ENCODE measurements at places on chromosomes 4 and X.
A peak's percentile ranks its signal among the peaks of the same experiment; 100 is the strongest.

- no peak for DNase-seq
Measured at GRCh38 chrX:104712515-104712914, 146.5 kb downstream of the IL1RAPL2 start.

- peak; percentile 46 for DNase-seq
Measured at GRCh38 chr4:3044870-3045819, 29.2 kb downstream of the HTT-AS start.

- DNase-seq = no peak
Measured at GRCh38 chr4:101083131-101083530, 264.2 kb downstream of the PPP3CA start.

DNA sequence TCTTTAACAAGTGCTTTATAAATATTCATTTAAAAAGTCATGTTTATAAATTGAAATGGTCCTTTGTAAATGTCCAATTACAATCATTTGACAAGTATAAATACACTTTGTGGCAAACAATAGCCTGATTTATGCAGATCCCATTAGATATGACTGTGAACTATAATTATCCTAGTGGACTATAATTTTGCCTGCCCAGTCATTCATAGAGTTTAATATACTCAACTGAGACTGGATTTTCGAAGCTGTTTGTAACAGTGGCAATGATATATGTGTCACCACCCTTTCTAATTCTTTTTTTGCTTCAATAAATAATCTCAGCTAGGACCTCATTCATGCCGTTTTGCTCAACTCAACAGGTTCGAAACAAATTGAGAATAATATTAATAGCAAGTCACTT lies 732.0 kb downstream of the PCDH18 start:
- DNase-seq = no peak

GRCh38 chr4:2373532-2373931 lies 44.9 kb downstream of the ZFYVE28 start:
- DNase-seq = no peak

DNA sequence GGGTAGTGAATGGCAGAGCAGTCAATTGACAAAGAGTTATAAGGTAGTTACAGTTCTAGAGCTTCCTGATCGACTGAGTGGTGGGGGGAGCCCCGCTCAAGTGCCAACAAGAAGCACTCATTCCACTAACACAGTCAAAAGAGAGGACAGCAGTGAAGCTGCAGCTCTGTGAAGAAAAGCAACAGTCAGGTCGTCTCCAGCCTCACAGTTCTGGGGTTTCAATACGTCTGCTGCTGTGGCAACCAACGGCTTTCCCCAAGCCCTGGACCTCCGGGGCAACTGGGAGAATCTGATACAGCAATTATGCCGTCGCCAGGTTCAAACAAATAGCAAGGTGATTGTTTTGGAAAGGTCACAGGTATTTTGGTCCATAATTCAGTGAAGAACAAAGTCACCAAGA lies 30.8 kb downstream of the GPM6B start:
- no peak for DNase-seq

GRCh38 chrX:133380711-133381619 lies 34.3 kb downstream of the GPC4 start:
- no peak for DNase-seq

DNA sequence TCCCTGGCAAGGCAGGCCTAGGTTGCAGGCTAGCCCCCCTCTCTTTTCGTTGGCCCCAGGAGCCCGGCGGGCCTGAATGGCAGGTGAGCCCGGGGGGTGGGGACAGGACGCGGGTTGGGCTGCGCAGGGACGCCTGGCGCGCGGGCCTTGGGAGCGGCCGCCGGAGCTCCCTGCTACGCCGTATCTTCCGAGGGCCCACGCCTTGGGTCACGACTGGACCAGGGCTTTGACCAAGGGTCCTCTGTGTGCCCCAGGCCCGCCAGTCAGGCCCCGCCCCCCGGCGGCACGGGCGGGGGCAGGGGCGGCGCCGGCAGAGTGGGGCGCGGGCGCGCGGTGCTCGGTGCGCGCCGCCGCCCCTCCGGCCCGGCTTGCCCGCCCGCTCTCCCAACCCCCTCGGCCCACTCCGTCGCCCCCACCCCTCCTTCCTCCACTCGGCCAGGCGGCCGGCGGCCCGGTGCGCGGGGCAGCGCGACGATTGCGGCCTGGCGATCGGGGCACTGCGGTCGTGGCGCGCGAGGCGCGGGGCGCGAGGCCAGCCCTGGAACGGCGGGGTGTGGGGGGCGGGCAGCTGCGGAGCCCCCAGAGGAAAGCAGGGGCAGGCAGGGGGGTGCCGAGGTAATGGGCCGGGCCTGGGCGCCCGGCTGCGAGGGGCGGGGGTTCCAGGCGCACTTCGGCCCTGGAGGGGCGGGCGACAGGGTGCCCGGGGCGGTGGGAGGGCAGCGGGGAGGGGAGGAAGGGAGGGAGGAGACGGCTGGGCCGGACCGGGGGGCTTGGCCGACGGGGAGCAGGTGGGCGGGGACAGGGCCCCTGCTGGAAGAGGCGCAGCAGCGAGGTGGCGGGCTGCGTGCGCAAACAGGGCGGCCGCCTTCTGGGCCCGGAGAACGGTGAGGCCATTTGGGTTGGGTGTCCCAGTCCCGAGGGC lies at the start of gene PRRG3:
Gene PRRG3 (plus strand): TSS at position 798 of the 922 bp plus-strand sequence. CDS start 3,357 bp downstream, outside the sequence.
- DNase-seq = no peak

- no peak for DNase-seq
Measured at GRCh38 chr4:147794314-147794680, 62.4 kb downstream of the ARHGAP10 start.

GRCh38 chr4:188372058-188372457 lies 232.8 kb downstream of the TRIML1 start:
- DNase-seq = no peak

GRCh38 chr4:15558561-15558960 lies 88.9 kb downstream of the CC2D2A start:
- DNase-seq = no peak

DNA sequence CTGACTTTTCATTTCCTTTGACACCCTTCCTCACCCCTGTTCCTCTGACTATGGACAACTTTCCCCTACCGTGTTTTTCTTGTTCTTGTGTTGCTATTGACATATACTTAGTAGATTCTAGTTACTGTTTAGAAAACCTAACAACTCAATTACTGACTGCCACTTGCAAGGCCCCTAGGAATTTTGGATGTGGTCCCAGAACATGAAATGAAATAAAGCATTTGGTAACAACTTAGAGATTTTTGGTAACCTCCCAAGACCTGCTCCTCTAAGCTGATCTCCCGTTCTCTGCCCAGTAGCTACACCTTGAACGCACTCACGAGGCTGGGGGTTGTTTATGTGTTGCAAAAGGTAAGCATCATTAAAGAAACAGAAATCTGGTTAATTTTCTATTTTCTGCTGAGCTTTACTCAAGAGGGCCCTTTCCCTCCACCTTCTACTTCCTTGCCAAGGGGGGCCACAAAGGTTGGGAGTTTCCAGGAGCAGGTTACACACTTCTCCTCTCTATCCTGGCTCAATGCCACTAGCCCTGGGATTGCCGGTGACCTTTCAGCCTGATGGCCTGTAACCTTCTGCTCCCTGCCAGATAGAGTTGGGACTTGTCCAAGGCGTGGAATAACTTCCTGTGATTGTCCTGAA lies 20.5 kb downstream of the GAB3 start:
- DNase-seq = no peak

DNA sequence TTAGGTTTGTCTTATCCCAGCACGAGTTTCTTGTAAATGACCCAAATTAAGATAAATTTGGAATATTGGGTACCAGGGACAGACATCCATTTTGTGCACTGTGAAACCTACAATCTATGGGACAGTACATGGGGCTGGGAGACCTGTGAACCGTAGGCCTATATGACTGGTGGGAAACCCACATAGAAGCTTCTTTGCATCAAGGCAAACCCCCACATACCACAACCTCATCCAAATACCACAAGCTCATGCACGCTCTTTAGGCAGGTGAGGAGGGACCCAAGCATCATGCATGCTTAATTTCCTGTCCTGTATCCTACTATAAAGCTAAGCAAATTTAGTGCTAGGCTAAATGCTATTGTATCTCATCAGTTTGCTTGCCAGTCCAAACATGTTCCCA lies 47.8 kb downstream of the NIPAL1 start:
- DNase-seq = no peak

GRCh38 chr4:101790521-101791181 lies at the start of gene BANK1:
Gene BANK1, plus strand, starts transcription at chr4:101790730. Its CDS starts 151 bp downstream, at chr4:101790881.
- DNase-seq = peak; percentile 6

GRCh38 chr4:145281224-145281623 lies 100.8 kb upstream of the OTUD4 start:
- no peak for DNase-seq

DNA sequence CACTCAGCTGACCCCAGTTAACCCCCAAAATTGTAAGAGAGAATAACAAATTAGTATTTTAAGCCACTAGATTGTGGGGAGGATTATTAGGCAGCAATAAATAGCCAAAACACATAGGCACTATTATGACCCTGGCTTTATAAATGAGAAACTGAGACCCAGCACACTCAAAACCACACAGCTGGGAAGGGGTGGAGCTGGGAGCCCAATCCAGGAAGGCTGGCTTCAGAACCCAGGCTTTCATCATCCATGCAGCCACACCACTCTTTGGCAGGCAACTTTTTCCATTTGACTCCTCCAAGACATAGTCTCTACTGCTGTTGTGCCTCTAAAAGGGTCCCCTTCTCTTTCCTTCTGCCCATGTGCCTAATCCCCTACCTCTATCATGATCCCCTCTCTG lies 253.8 kb downstream of the DHX15 start:
- no peak for DNase-seq

GRCh38 chr4:55822329-55822728 lies 2.7 kb downstream of the EXOC1L start:
- DNase-seq = no peak

- DNase-seq = no peak
Measured at GRCh38 chr4:158161551-158162354, 11.1 kb downstream of the GASK1B start.

DNA sequence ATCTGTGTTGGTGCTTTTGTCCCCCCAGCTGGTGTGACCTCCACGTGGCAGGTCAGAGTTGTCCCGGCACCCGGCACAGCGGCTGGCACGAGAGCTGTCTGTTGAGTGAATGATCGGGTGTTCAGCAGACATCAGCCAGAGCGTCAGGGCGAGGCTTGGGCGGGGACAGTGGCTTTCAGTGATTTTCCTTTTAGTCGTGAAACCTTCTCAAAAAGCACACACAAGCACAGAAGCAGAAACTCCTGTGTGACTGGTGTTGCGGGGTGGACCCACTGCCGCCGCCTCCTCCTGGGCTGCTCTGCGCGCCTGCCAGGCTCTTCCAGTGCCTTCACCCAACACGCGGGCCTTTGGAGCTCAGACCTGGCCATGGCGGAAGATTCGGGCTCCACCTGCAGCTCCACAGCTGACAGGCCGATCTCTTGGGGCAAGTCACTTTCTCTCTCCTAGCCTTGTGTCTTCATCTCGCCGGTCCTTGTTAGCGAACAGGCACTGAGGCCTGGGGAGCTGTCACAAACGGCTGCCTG lies 51.4 kb upstream of the HGFAC start:
- no peak for DNase-seq

GRCh38 chr4:128913228-128913627 lies 103.7 kb downstream of the JADE1 start:
- no peak for DNase-seq

DNA sequence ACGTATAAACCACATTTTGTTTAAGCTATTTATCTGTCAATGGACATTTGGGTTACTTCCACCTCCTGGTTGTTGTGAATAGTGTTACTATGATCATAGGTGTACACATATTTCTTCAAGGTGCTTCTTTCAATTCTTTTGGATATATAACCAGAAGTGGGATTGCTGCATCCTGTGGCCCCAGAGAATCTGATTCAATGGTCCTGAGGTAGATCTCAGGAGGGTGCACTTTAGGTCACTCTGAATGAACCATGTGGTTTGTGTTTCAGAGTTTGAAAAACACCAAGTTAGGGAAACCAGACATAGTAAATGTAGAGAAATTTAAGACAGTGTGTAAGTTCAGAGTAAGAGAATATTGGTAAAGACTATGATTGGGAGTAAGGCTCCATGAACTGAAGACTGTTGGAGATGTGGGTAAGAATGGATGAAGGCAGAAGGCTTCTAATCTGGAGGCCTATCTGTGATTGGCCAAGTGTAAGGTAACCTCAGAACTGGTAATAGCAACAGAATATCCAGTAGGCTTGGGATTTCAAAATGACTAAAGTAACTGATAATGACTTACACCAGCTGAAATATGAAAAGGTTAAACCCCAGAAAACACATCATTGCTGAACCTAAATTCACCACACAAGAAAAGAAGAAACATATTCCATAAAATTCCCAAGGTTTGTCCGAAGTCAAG lies 236.9 kb downstream of the CAMK2D start:
- no peak for DNase-seq

DNA sequence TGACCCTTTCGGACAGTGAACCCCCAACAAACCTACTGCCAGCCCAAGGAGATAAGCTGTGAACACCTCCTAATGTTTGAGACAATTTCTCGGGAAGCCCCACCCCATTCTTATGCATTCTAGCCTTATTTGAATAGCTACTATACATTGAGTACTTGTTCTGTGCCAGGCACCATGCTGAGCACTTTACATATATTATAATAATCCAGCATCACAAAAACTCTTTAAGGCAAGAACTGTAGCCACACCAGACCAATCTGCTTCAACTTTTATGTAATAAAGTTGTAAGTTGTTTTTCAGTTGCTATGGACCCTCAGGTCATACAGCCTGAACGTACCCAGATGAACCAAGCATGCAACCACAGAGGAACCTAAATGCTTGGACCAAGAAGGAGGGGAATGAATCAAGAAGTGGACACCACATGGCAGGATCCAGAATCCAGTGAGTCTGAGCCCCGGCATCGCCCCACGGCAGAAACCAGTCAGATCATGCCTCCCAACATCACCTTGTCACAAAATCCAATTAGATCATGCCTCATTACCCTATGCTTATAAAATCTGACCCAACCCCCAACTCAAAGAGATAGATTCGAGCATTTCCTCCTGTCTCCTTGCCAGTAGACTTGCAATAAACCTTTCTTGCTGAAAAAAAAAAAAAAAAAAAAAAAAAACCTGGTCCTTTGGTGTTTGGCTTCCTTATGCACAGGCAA lies 225.0 kb downstream of the QDPR start:
- DNase-seq = no peak

DNA sequence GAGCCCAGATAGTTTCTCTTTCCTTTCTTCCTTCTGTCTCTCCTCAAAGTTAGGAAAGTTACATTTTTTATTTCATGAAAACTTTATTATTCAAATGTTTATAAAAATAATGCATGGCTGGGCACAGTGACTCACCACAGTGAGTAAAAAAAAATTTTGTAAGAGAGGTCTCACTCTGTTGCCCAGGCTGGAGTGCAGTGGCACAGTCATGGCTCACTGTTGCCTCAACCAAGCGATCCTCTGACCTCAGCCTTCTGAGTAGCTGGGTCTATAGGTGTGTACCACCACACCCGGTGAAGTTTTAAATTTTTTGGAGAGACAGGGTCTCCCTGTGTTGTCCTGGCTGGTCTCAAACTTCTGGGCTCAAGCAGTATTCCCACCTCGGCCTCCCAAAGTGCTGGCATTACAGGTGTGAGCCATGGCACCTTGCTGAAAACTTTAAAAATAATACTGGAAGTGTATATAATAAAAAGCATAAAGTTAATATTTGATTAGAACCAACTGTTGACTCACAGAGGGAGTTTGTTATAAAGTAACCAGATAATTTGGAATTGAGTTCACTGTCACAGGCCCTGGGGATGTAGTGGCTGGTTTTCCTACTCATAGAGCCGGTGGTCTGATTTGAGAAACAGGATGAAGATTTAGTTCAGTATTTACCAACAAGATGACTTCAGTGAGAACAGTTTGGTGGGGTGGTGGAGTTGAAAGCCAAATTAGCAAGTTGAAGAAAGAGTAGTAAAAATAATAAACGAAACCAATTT lies 18.0 kb downstream of the CMC4 start:
- no peak for DNase-seq
